Fibroblast of skin of left biceps (primary cell): ENCODE measurements at places on chromosomes 16 and 17.

DNA sequence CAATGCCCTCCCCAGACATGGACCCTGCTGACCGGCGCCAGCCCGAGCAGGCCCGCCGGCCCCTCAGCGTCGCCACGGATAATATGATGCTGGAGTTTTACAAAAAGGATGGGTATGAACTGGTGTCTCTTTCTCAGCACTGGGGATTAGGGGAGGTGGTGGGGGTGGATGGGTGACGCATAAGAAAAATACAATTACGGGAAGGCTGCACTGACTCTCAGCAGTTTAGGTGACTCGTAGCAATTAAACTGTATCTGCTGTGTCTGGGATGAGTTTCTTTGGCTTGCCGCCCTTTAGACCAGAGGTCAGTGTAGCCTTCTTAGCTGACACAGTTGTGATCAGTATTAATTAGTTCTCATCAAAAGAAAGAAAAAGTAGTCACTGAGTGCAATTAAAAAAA, 59.0 kb downstream of the ELAC2 start:
- DNase-seq = peak; percentile 20

- no peak for DNase-seq
Observed at GRCh38 chr17:43645765-43646481, 15.8 kb downstream of the MEOX1 start.

DNA sequence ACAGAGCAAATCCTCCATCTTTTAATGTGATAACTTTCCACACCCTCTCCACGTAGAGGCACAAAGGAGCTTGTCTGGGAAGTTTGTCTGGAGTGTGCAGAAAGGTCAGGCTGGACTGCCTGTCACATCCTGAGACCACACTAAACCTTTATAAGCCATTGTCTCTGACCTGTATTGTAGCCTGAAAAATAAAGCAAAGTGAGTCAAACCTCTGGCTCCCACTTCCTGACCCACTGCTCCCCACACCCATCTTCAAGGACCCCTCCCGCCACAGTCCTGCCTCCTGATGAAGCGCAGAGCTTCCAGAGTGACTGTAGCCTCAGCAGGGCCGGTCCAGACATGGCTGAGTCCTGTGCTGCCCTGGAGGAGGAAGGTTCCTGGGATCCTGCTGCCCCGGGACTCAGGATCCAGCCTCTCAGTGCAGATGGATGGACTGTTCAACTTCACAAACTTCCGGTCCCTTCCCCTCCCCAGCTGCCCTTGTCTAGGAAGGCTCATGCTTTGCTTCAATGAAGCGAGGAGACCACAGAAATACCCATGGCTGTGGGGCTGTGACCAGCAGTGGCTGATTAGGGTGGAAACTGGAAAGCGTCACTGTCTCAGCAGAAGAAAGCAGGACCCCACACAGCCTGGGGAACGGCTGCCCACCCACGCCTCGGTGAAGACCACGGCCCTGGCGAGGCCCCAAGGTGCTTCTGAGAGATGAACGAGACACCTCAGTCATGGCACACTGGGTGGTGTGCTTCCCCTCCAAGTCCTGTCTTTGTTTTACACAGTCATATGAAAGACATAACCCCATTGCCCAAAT, 30.9 kb upstream of the CLEC18B start:
- DNase-seq = no peak

DNA sequence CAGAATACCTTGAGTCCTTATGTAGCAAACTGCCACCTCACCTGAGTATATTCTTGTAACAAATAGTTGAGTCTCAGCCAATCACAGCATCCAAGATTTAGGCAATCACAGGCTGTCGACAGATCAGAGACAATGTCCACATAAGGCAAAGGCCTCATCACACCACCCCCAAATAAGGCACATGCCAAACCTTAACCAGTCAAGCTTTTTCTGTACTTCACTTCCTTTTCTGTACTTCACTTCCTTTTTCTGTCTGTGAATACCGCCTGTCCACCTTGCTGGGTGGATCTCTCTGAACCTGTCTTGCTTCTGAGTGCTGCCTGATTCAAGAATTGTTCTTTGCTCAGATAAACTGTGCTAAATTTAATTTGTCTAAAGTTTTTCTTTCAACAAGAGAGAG, 210.4 kb upstream of the N4BP1 start:
- no peak for DNase-seq

- no peak for DNase-seq
Observed at GRCh38 chr16:77660311-77660710, 62.0 kb upstream of the NUDT7 start.

DNA sequence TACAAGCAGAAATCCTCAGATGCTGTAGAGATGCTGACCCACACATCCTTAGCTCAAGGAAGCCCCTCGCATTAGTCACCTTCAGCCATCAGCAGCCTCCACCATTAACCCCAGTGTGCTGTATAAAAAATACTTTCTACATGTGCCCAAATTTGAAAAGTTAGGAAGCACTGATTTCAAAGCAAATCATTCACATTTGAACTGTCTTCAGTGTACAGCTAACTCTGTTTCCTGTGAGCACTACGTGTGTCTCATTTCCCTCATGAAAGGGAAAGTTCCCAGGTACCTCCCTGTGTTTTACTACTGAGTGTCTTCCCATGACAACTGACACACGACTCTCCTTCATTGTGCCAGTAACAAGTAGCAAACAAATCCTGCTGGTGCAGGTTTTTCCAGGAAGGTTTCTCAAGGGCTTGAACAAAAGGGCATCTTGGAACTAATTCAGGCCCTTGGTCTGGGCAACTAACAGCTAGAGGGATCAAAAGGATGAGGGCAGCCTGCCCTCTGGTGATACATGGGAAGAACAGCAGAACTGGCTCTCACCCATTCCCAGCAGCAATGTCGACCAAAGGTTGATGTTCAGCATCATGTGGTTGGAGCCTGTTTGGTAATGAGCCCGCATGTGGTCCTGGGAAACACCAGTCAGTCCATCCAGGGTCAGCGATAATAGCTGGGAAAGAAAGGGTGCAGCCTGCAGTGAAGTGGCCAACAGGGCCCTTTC, 4.0 kb downstream of the SLC35B1 start:
- no peak for DNase-seq

GRCh38 chr16:4089811-4090301, 26.4 kb downstream of the ADCY9 start:
- DNase-seq = no peak
